GM12865 (cell line): ENCODE measurements at places on chromosomes 11 and 22.
A peak's percentile ranks its signal among the peaks of the same experiment; 100 is the strongest.

DNA sequence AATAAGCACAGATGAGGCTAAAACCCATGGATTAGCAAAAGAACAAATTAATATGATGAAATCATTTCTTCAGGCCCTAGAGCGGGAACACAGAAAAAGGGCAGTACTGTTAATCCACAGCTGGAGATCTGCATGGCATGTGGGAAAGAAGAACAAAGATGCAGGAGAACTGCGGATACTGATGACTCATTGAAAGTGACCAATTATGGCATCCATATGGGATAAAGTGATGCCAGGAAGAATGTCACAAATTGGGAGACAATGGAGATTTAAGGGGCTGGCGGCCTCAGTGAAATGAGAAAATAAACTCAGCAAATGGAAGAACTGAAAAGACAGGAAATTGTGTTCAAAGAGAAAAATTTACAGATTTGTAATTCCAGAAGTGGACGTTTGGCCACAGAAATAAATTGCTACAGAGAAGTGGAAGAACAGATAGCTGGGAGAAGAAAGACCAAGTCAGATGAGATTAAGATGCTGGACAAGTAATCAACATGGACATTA is 39.4 kb downstream of the SIK3 start:
- no peak for DNase-seq

DNA sequence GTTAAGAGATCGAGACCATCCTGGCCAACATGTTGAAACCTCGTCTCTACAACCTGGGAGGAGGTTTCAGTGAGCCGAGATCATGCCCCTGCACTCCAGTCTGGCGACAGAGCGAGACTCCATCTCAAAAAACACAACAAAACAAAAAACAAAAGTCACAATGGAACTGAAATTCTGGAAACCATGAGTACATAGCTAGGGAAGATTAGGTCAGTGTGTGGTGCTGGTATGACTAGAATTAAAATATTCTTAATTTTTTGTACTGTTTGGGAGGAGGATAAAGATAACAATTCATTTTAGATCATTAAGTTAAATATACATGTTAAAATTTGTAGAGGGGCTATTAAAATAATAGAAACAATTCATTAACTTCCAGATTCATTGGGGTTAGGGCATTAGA is 344.4 kb downstream of the TBC1D22A start:
- no peak for DNase-seq

DNA sequence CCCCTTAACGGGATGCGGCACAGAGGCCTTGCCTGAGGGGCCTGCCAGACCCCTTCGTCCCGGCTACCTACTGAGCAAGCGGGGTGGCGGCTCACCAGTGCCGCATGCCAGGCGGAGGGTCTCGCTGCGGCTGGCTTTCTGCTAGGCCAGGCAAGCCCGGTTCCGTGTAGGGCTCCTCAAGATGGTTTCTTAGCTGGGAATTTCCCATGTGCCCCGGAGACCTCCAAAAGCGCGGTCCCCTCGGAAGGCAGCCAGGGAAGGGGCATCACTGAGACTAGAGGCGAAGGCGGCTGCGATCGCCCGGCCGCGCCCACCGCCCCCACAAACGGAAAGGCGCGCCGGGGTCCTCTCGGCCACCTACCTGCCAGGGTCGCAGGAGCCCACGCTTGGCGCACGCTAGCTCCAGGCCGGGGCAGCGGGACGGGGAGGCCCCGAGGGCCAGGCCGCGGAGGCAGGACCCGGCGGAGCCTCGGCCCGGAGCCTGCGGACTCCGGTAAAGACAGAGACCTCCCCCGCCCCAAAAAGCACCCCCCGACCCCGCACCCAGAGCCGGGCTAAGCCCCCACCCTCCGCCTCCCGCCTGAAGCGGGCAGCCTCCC is 23.8 kb downstream of the MICAL3 start:
- no peak for DNase-seq

- DNase-seq, result no peak
These were observed 13.2 kb upstream of the PEX26 start for GRCh38 chr22:18064636-18065035.

DNA sequence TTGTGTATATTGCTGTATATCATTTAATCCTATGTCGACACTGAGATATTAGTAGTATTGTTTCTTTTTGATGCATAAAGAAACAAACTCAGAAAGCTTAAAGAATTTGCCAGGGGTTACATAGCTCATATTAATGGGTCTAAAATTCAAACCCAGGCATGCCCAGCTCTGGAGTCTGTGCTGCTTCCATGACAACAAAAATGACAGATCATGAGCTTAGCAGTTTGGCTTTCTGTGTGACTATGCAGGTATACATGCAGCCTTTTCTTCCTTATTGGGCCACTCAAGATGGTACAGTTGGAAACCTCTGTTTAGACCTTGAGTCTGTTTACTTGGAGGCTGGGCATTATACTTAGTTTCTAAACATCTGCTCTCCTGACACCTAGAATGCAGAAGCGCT is 220.5 kb upstream of the TENM4 start:
- DNase-seq, result no peak

GRCh38 chr11:84396521-84396920 is 1110.4 kb upstream of the CCDC90B start:
- no peak for DNase-seq

DNA sequence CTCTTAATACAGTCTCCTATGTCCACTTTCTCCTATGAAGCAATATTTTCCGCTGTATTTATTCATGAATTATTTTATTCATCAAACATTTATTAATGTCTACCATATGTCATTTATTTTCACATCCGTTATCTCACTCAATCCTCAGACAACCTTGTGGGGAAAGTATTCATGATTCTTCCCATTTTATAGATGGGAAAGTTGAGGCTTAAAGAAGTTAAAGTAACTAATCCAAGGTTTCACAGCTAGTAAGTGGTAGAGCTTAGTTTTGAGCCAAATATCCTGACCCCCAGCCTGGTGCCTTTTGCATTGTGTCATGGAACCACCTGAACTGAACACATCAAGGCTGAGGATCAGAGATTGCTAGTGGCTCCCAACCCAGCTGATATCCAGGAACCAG is 66.6 kb downstream of the ISX start:
- DNase-seq, result no peak

GRCh38 chr22:41305646-41306045 is 4.3 kb downstream of the ZC3H7B start:
- no peak for DNase-seq

- peak; percentile 26 for DNase-seq
These were observed 39.7 kb downstream of the ME3 start for GRCh38 chr11:86632499-86633269.

DNA sequence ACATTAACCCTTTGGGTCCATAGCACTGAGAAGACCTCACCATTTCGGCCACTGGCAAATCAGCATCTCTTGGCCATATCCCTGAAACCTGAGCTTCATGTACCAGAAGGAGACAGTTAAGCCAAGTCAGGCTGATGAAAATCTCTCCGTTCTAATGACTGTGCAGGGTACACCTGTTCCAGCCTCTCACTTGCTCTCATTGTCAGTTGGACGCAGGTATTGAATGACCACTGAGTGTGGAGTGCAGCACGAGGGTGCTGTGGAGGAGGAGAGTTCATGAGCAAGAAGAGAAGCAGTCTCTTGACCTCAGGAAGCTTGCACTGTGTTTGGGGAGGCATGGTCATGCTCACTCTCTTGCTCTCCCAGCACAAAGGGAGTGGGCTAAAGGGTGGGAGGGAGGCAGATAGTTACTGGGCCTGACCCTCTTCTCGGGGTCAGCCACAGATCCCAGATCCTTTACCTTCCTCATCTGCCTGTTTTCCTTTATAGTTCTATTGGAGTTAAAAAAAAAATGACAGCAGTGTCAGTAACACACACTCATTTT is 65.2 kb downstream of the ZBTB16 start:
- DNase-seq, result no peak

DNA sequence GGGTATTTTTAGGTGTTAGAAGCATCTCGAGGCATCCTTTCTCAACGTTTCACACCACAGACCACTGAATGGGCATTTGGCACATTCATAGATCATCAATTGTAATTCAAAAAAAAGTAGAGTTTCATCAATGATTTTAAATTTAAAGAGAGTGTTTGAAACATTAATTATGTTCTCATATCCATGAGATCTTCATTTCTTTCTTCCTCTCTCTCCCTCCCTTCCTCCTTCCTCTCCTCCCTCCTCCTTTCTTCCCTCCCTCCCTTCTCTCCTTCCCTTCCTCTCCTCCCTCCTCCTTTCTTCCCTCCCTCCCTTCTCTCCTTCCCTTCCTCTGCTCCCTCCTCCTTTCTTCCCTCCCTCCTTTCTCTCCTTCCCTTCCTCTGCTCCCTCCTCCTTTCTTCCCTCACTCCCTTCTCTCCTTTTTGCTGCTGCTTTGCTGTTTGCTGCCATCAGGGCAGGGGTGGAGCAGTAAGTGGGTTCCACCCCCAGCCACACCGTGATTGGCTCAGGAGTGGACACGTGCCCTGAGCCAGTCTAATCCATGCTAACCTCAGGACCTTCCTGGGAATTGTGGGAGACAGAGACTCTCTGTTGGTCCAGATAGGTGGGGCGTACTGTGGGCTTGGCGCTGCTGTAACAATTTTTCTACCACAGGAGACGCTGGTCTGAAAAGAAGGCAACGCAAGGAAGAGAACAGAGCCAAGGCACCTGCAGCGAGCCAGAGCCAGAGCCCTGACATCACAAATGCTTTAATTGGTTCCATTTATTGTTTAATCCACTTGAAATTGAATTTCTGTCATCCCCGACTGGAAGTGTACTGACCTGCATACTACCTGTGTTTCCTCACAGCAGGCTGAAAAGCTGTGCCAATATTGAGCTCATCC is 33.7 kb upstream of the APOBEC3A start:
- DNase-seq, result no peak

DNA sequence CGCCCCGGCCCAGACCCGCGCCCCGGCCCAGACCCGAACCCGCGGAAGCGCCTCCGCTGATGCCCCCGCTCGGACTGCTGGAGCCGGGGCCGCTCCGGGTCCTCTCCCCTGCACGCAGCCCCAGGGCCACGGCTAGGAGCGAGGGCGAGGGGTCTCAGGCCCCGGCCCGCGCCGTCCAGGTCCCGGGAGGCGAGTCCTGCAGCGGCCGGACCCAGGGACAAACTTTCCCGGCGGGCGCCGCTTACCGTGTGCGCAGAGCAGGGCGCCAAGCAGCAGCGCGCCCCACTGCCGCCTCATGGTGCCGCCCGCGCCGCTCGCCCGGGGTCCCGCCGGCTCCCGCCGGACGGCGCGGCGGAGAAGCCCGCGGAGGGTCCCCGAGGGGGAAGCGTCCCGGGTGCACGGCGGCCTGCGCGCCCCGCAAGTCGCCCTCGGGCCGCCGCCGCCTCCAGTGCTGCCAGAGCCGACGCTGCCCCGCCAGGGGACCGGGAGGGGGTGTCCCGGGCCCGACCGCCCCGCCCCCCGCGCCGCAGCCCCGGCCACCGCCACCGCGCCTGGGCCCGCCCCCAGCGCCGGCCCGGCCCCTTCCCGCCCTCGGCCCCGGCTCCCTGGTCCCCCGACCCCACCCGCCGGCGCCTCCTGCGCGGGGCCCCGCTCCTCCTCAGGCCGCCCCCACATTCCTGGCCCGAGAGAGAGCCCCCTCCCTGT is at the start of gene LRP4:
LRP4 (minus strand) TSS at position 468 of the 705 bp plus-strand sequence; CDS start at position 297, 171 bp downstream.
- peak; percentile 16 for DNase-seq

DNA sequence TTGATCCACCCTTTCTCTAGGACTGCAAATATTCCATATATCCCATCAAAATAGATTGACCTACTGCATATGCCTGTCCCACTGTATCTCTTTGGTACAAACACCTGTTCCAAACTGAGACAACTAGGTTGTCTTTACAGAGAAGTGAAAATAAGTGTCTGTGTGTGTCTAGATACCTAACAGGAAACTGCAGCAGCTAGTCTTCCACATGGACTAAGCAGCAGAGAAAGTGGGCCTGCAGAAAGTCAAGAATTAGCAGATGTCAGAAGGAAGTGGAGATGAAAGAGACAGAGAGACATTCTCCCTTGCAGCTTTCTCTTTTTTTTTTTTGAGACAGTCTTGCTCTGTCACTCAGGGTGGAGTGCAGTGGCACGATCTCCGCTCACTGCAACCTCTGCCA is 3.9 kb upstream of the RAB39A start:
- DNase-seq, result peak; percentile 63

DNA sequence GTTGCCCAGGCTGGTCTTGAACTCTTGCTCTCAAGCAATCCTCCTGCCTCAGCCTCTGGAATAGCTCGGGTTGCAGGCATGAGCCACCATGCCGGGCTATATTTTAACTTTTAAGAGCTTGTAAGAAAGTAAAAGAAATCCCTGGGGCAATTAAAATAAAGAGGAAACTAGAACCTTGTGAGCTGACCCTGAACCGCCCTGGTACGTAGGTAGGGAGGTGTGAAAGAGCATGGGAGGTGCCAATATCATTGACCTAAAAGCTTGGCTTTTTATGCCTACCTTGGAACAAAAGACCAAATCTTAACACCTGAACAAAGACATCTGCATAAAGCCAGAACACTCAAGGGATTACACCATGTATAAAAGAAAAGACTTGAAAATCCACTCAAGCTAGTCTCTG is 595.1 kb downstream of the SOX6 start:
- DNase-seq, result no peak
